ENCODE measurements at places on chromosomes 2 and 18.

GRCh38 chr2:218444692-218445357, 25.9 kb downstream of the VIL1 start:
- no peak for DNase-seq

GRCh38 chr2:184890311-184890710, 292.0 kb downstream of the ZNF804A start:
- DNase-seq = no peak

DNA sequence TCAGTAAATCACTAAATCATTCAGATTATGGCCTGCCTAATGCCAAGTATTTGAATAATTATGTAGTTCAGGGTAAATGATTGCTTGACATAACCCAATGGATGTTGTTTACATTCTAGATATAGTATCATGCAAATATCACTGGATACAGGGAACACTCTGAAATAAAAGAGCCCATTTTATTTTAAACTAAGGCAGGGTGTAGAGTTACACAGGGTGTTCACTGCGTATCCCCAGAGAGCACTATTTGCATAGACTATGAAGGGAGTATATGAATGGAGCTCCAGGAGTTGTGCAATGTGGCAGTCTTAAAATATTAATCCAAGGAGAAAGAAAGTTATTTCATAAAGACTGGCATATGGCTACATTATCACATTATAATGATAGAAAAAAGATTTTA, 701.1 kb upstream of the KLHL29 start:
- no peak for DNase-seq

GRCh38 chr2:84816426-84817026, 64.4 kb downstream of the TRABD2A start:
- DNase-seq = no peak

GRCh38 chr2:69335311-69335710, 51.7 kb downstream of the GFPT1 start:
- DNase-seq = no peak

GRCh38 chr2:31108561-31109286, 29.5 kb downstream of the GALNT14 start:
- DNase-seq = no peak

GRCh38 chr2:162482463-162482862, 138.5 kb downstream of the GCA start:
- DNase-seq = no peak

DNA sequence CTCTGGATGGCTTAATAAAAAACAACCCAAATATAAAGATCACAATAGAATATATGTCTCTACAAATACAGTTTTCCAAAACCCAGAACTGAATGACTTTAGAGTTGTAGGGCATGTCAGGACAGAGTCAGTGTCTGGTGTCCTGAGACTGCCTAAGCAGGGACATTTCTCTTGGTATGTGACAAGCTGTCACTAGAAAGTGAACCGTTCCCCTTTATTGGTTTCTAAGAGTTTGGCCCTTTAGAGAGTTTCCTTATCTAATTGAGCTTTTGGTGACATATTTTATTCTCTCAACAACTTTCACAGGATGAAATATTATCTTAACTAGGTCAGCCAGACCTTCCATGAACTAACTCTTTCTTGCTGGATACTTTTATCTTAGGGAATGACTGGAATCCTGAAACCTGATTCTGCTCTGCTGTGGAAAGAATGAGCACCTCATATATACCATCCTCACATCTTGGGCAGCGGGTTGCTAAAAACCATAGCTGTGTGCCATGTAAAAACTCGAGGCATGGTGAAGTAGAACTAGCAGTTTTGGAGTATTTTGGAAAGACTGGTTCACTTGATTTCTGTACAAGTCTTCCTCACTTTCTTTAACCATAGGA, 54.8 kb downstream of the CAVIN2 start:
- no peak for DNase-seq

GRCh38 chr2:47057687-47058002, 97.5 kb downstream of the STPG4 start:
- no peak for DNase-seq

GRCh38 chr2:100110614-100111000, 31.8 kb downstream of the AFF3 start:
- no peak for DNase-seq

- DNase-seq = no peak
These were observed 98.5 kb downstream of the NUP35 start for GRCh38 chr2:183222751-183223150.

DNA sequence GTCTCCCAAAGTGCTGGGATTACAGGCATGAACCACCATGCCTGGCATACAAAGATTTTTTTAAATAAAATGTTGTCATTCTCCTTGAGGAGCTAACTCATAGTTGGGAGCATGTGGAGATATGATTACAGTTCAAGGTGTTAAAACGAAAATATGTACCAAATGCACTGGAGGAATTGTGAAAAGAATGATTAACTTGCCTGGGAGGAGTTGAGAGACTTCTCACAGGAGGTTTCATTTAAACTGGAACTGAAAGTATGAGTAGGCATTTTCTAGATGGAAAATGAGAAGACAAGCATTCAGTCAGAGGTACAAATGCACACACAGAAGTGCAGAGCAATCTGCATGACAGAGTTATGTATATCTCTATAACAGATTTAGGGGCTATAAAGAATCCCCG, 126.6 kb upstream of the PDE1A start:
- no peak for DNase-seq
